Activated T-cell treated with anti-CD3 and anti-CD28 coated beads, Interleukin-2, amount 50 U/mL, for 48 hours (primary cell): ENCODE measurements at places on chromosomes 7 and 10.

DNA sequence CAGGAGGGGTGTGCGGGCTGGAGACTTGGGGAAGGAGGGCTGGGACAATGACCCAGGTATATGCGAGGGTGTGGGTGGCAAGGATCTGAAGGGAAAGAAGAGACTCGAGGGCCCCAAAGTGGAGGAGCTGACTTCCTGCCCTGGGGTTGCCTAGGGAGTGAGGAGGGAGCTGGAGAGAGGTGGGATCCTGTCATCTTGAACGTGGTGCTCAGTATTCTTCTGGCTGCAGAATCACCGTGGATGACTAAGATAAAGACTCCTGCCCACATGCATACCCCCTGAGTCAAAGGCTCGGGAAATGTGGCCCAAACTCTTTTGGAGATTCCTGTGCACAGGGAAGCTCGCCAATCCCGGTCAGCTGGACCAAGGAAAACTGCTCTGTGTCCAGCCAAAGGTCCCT lies 31.2 kb downstream of the COL17A1 start:
- DNase-seq: no peak

GRCh38 chr7:122764902-122765301 lies 62.2 kb upstream of the RNF148 start:
- DNase-seq: no peak

GRCh38 chr10:61984803-61985418 lies 83.4 kb downstream of the ARID5B start:
- DNase-seq: no peak

GRCh38 chr10:30765616-30766015 lies 136.1 kb upstream of the LYZL2 start:
- DNase-seq: no peak

- no peak for DNase-seq
Observed at GRCh38 chr10:115503546-115503945, 410.4 kb downstream of the ATRNL1 start.

GRCh38 chr10:20132816-20133215 lies 316.6 kb downstream of the PLXDC2 start:
- DNase-seq: no peak

DNA sequence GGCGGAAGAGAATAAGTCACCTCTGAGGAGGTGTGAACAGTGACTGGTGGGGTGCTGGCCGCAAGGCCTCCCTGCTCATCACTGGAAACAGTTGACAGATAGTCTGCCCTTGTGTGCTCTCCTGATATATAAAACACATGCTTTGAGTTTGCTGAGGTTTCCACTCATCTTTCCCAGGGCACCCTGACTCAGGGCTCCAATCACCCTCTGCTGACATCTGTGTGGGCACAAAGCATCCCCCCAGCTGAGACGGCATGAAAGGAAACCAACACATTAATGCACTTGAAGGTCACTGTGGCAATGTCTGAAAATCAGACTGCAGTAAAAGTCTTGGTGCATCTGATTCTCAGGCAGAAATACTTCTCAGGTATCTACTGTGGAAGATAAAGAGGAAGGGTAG lies 49.8 kb downstream of the EPDR1 start:
- no peak for DNase-seq
